ENCODE measurements at places on chromosomes 12 and 14.

DNA sequence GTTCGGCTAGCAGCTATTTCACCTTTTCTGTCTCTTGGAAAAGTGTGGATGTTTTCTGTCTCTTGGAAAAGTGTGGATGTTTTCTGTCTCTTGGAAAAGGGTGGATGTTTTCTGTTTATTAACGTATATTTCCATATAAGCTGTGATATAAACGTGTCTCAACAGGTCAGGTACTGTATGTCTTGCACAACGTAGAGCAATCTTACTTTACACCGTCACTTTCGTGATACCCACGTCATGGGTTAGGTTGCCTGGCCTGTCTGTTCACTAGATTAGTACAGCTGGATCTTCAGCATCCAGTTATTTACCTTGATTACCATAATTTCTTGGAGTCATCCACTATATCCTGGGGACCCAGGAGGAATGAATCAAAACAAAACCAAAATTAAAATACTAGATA, 14.1 kb downstream of the CLEC7A start:
- DNase-seq = no peak

DNA sequence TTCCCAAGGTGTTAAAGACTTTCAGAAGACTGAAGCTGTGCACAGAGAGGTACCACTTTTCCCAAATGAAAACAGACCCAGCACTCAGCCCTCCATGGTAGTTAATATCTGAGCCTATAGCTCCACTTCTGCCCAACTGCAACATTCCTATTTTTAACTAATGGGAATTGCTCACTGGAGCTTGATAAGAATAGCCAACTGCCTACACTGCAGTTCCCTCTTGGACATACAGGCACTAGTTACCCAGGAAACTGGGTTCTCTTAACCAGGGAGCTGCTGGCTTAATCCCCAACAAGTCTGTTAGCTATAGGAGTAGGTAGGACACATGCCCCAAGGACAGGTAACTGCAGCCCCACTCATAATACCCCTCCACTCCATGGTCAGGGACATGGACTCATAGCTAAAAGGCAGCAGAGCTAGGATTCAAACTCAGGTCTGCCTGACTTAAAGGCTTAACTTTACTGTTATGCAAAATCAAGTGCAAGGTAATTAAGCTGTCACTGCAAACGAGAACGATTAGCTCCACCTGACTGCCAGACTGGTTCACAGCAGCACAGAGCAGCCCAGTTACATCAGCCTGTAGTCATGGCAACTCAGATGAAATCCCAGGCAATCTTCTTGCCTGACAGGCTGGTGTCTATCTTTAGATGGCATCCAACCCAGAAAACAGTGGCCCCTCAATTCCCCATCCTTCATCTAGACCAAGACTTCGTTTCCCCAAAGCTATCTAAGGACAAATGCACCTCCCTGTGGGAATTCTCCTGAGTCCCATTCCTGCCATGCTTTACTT, 77.1 kb upstream of the ACTN1 start:
- DNase-seq = peak; percentile 22

DNA sequence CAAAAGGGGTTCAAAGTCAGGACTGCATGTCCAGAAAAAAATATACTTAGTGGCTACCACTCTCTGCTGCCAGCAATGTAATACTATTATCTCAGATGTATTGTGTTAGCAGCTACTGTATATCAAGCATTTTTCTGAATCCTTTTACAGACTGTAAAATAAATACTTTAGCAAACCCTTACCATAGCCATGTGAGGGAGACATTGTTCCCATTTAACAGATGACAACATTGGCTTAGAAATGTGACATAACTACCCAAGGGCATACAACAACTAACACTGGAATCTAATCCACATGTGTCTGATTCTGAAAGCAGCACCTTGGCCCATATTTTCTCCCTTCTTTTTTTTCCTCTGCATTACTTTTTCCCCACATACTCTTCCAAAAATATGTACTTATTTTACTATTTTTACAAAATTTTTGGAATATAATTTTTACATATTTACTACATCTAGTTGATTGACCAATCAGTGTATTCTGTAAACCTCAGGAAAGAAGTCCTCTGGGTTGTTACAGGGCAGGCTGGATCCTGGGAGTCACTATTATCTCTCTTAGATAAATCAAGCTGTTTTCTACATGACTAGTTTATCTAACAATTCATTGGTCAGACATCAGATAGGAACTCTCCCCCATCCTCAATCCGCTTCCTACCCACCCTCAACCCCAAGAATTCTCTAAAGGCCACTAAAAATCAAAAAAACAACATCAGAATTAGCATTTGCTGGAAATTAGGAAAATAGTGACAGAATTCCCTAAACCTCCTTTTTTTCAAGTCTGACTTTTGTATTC, 154.1 kb downstream of the BTG1 start:
- no peak for DNase-seq

GRCh38 chr12:93982771-93983315, 165.5 kb upstream of the PLXNC1 start:
- no peak for DNase-seq

- no peak for DNase-seq
These were observed 3.1 kb upstream of the PNMA1 start for GRCh38 chr14:73717266-73717665.

- DNase-seq = peak; percentile 74
These were observed 78.6 kb downstream of the CCDC60 start for GRCh38 chr12:119412811-119413794.

All from ACHN (cell line).